ENCODE measurements at places on chromosomes 1 and 21.

GRCh38 chr1:42786097-42786496, 1.3 kb downstream of the TMEM269 start:
- no peak for DNase-seq

DNA sequence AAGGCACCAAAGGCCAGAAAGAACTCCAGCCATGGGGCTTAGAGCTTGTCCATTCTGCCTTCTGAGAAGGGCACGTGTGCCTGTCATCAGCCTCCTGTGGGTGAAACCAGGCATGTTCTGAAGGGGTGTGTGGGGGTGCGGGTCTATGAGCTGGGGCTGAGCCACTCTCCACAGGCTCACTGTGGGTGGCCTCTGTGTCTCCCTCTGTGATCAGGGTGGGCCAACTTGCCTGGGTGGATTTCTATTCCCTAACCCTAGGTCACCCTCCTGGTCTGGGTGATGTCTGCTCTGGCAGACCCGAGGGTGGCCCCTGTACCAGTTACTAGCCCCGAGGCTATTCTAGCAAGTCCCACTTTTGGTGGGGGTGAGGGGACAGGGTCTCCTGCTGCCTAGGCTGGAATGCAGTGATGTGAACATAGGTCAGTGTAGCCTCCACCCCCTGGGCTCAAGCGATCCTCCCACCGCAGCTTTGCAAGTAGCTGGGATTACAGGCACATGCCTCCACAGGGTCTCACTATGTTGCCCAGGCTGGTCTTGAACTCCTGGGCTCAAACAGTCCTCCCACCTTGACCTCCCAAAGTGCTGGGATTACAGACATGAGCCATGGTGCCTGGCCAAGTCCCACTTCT, 94.4 kb downstream of the TRIM11 start:
- no peak for DNase-seq

DNA sequence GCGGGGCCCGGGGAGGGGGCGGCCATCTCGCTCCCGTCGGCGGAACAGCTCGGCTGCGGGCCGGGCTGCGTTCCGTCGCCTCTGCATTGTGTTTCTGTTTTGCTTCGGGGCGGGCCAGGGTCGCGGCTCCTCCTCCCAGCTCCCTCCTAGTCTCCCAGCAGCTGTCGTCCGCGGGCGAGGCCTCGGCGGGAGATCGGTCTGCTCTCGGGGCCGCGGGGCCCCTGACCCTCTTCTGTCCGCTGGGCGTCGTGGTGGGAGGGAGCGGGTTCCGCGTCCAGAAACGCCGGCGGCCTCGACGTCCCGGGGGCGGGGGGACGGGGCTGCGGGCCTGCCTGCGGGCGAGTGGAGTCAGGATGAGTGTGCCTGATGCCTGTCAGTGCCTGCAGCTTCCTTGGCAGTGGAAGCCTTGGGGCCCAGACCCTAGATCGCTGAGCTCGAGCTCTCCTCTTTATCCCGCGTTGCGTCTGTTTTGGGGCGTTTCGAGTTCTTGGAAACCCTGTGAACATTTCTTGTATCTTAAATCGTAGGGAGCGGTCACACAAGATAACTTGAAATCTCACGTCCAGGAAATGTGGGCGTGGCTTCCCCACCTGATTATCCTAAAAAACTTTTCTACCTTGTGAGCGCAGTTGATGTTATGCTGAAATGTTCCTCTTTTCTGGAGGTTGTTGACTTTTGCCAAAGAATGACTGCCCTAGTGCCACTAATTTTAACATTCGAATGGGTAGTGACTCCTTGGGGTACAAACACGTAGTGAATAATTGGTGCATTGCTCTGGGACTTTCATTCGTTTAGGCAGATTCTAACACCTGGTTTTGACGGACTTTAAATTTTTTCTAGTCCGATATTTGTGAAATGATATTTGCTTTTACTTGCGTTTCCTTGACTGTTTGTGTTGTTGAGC, 676 bp downstream of the MORC3 start:
- no peak for DNase-seq

- DNase-seq: no peak
These were observed 62.8 kb downstream of the NVL start for GRCh38 chr1:224266915-224267856.

DNA sequence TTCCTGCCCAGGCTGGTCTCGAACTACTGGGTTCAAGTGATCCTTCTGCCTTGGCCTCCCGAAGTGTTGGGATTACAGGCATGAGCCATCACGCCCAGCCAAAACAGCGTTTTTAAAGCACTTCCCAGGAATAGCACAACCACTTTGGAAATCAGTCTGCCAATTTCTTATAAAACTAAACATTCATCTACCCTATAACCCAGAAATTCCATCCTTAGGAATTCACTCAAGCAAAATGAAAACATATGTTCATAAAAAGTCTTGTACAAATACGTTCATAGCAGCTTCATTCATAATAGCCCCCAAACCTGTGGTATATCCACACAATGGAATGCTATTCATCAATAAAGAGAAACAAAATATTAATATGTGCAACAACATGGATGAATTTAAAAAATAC, 36.1 kb downstream of the PHC2 start:
- no peak for DNase-seq

DNA sequence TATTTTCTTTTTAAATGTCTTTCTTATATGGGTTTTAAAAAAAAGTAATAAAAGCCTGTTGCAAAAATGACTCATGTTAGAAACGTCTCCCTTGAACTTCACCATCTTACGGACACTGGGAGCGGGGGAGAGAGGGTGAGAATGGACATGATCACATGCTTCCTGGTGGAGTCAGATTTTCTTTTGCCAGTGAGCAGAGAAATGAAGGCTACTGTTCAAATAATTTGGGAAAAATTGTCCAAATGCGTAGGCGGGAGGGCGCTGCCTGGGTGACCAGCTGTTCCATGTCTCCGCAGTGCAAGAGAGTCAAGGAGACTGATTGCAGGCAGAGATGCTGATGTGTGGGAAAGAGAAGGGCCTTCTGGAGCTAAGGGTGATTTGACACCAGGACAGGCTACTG, 23.1 kb downstream of the EIF2D start:
- no peak for DNase-seq

- DNase-seq: no peak
These were observed 33.2 kb downstream of the DDI2 start for GRCh38 chr1:15650433-15650832.

DNA sequence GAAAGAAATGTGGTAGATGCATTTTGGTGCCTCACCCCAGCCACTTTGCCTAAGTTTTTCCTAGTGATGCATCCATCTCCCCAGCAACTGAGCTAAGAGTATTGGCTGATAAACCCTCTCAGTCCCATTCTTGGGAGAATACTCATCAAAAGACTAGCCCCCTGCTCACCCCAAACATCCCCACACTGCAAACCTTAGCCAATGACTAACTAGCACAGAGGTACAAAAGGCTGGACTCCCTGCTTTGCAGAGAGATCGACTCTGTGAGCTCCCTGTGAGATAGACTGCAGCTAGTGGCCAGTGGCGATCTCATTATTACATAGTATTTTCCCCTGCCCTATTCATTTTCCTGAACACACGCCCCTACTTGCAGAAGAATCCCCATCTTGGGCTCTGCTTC, 155.3 kb downstream of the HHIPL2 start:
- DNase-seq: no peak

- DNase-seq: no peak
These were observed 33.3 kb downstream of the ZNF281 start for GRCh38 chr1:200376528-200376927.

- DNase-seq: no peak
These were observed 7.5 kb downstream of the RIPK4 start for GRCh38 chr21:41759214-41759840.

DNA sequence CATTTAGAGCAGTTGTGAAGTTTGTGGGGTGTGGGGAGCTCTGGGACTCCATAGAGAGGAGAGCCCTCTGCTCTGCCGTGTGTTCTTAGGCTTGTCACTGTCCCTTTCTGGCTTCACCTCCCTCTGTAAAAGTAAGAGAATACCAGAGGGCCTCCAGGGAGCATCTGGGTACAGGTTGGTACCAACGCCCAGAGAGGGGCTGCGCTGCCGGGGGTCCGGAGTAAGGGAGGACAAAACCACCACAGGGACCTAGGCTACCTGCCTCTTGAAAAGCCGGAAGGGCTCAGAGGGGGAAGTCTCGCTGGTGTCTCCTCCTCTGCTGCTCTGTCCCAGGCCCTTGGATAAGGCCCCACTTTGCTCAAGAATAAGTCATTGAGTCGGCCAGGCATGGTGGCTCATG, 3.1 kb upstream of the TINAGL1 start:
- no peak for DNase-seq

- no peak for DNase-seq
These were observed 1.5 kb downstream of the PHACTR4 start for GRCh38 chr1:28371010-28371377.

DNA sequence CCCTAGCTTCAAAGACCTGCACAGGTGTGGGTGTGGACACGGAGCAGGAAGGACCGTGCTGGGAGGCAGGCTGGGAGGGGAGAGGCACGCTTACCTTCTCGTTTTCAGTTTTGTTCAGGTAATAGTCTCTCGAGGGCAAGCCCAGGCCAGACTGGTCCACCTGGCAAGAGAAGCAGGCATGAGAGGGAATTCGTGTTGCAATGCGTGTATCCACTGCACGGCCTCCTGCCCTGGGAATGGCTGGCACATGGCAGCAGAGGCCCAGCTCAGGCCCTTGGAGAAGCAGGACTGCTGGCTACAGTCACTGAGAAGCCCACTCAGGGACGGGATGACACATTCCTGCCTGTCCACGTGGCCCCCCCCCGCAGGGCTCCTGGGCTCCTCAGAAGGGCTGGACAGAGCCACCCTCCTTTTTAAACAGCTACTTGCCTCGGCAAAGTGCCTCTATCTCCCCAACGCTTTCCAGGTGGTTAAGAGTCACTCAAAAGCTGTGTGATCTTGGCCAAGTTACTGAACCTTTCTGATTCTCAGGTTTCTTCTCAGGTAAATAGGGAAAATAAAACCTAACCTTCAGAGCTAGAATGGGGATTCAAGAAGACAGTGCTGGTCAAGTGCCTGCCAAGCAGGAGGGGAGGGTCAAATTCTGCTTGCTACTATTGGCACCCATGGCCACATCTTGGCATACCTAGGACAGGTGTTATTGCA, 32.7 kb downstream of the ECE1 start:
- DNase-seq: no peak

- DNase-seq: no peak
These were observed 45.7 kb upstream of the DEPDC1 start for GRCh38 chr1:68542586-68542985.

- DNase-seq: no peak
These were observed 11.1 kb downstream of the RCAN3 start for GRCh38 chr1:24513706-24514105.

DNA sequence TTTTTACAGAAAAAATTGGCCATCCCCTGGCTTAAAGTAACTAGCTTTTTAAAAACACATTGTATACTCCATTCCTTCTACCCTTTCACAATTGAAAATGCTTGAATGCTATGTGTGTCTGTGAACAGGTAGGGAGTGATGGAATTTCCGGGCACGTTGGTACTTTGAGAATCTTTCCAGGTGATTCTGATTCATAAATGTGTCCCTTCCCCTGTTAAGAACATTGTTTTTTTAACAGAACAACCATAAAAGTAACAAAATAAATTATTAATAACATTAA, 57.4 kb upstream of the QSOX1 start:
- no peak for DNase-seq
